ENCODE measurements at places on chromosomes 6 and 20. TPM values are rescaled to one million over a fixed set of nuclear protein-coding genes. Genes with fewer than 3 reads are reported as not detected.
A peak's percentile ranks its signal among the peaks of the same experiment; 100 is the strongest.

MEP1A gene
- total RNA-seq: not detected

GGTLC1 gene
- not detected for total RNA-seq

UBD gene
- 2.1 TPM for total RNA-seq

C20orf204 gene
- 35.6 TPM for total RNA-seq

ZBTB46 gene
- 2.7 TPM for total RNA-seq

BMP6 gene
- total RNA-seq: 0.65 TPM

TMEM74B gene
- 0.60 TPM for total RNA-seq

TMEM200A gene
- total RNA-seq: 0.53 TPM

DNA sequence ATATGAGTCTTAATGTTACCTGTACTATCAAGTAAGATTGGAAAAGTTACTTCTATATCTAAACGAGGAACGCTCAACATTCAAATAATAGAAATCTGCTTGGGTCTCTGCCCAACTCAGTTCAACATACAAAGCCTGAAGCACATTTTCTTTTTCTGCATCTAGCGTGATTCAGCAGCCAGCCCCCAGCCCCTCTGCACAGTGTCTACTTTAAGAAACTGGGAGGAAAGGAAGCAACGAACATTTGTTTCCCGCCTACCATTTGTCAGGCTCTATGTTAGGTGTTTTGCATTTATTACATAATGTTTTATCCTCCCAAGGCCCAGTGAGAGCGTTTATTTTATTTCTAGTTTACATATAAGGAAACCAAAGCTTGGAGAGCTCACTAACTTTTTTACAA, 17.3 kb downstream of the PHACTR1 start:
- DNase-seq: no peak

DNA sequence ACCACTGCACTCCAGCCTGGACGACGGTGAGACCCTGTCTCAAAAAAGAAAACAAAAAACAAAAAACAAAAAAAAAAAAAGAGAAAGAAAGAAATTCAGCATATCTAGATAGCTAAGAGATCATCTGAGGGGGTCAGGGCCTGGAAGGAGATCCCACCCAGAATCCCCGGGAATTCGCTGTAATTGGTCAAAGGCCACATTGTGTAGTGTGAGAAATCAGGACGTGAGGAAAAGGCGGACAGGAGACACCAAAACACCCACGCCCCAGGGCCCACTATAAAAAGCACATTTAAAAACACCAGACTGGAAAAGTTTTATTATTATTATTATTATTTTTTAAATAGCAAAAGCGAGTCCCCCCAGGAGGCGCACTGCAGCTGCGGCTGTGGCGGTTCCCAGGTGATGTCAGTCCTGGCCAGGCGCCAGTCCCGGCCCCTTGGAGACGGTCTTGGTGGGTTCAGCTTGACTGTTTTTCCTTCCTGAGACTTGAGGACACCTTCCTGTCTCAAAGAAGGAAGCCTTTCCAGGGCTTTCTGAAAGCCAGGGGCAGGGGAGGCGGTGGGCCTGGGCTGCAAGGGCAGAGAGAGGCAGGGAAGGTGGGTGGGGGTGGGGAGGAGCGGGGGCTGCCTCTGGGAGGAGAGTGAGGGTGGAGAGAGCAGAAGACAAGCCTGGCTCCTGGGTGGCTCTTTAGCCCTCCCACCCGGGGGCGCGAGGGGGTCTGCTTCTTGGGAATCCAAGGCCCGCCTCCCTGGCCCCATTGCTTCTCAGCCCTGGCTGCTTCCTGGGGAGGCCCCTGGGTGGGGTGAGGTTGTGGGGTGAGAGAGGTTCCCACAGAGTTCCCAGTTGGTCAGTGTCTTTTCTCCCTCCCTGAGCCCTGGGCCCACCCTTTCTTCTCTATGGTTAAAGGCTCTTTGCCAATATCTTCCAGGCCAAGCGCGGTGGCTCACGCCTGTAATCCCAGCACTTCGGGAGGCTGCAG, 14.5 kb downstream of the TCF15 start:
- no peak for DNase-seq

DNA sequence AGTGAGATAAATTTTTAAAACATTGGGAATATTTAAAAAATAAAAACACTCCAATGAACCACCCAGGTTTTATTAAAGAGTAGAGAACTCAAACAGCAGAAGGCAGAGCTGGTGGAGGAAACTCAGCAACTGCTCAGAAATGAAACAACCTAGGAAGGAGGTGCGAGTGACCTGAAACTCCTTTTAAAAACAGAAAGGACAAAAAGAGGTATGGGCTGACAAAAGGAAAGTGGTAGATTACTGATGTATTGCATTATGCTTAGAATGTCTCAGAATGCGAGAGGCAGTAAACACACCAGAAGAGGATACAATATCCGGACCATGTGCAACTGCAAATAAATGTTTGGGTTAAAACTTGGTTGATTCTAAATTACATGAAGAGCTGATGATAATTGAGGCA, 97.6 kb downstream of the ESR1 start:
- no peak for DNase-seq

GRCh38 chr6:31529329-31530150, 778 bp downstream of the MCCD1 start:
- no peak for DNase-seq

DNA sequence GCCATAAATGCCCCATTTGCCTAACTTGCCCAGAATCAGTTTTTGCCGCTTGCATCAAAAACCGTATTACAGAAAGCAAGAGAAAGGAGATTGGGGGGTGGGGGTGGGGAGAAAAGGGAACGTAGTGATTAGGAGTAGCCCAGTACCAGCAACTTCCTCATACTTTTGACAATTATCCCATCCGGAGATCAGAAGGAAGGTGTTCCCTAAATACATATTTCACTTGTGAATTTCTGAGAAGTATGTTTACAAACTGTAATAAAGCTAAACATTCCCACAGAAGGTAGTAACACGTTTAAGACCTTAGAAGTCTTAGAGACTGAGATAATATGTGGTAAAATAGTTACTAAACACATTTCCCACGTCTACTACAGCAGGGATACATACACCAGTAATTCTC, 14.5 kb downstream of the PREP start:
- DNase-seq: no peak

- no peak for DNase-seq
Measured at GRCh38 chr6:10951675-10952282, 64.9 kb downstream of the SYCP2L start.

- DNase-seq: no peak
Measured at GRCh38 chr6:47715782-47716181, 17.4 kb downstream of the ADGRF4 start.

- no peak for DNase-seq
Measured at GRCh38 chr6:148493424-148493823, 150.8 kb downstream of the SASH1 start.

GRCh38 chr6:105120570-105120969, 59.2 kb downstream of the POPDC3 start:
- DNase-seq: no peak

GRCh38 chr6:144581812-144582537, 296.8 kb downstream of the UTRN start:
- peak; percentile 28 for DNase-seq

DNA sequence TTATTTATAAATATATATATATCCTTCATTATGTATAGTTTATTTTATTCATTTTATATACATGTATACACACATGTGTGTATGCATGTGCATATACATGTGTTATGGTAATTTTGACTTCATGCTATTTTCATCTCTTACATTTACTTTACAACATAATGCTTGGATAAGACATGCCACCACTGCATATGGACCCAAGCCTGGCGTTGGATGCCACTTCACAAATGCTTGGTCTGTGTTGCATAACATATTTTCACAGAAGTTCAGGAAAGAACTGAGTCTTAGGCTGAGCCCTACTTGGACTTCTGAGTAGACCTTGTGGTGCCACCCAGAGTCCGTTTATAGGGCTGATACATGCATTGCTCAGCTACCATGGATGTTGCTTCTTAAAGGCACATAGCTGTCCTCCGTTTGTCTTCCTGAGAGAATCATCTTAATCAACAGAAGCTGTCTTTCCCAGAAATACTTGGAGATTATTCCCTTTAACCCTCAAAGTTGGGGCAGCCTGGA, 337.8 kb downstream of the BTBD3 start:
- DNase-seq: no peak

Data from activated T-cell treated with anti-CD3 and anti-CD28 coated beads, Interleukin-2, amount 50 U/mL, for 72 hours (primary cell).